ENCODE measurements at places on chromosomes 16 and 17.
A peak's percentile ranks its signal among the peaks of the same experiment; 100 is the strongest.

GRCh38 chr16:19295393-19295792 is 9.9 kb downstream of the CLEC19A start:
- no peak for DNase-seq

GRCh38 chr16:1706386-1707192 is 594 bp downstream of the MAPK8IP3 start:
- DNase-seq: no peak

- no peak for DNase-seq
Observed at GRCh38 chr17:17671369-17672129, 9.7 kb upstream of the RAI1 start.

GRCh38 chr16:89749637-89750036 is 28.3 kb downstream of the ZNF276 start:
- peak; percentile 84 for DNase-seq

DNA sequence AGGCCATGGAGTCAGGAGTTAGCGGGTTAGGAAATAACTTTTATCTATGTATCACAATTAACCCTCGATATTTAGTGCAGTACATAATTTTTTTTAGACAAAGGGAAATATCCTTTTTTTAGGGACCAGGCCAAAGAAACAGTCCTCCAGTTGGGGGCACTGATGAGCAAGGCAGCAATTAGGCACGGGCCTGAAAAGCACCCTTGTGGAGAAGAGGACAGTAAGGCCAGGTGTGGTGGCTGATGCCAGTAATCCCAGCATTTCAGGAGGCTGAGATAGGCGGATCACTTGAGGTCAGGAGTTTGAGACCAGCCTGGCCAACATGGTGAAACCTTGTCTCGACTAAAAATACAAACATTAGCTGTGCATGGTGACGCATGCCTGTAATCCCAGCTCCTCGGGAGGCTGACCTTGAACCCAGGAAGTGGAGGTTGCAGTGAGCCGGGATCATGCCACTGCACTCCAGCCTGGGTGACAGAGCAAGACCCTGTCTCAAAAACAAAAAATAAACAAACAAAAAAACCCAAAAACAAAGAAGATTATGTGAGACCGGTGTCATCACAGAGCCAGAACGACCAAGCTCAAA is 158.3 kb upstream of the NOL11 start:
- DNase-seq: no peak

DNA sequence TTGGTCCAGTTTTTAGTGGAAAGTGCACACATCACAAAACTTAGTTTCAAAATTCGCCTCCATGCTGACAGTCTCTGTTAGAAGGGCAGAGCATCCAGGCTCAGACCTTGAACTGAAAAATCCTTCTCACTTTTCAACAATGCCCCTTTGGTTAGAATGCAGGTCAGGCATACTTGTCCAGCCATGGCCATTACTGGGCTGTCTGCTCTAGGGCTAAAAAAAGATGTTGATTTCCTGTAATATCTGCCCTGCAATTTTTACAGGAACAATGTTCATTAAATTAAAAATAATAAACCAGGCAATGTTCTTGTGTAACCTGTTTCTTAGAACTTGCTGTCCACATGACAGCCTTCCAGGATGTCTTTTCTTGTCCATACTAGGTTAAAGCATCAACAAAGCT is 122.4 kb downstream of the SNX11 start:
- DNase-seq: no peak

DNA sequence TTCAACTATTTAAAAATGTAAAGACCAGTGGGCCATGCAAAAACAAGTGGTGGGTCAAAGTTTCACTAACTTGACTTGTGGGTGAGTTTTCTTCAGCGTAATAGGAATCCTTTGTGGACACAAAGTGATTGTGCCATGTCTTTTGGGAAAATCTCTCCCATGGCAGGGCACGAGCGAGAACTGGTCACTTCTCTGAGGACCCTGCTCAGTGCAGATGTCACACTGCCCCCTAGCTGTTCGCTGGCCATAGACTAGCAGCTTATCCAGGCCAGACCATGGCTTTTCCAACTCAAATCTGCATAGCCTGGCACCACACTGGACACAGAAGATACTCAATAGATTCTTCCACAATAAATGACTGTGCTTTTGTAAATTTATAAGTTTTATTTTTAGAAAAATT is 306.0 kb upstream of the CCL2 start:
- DNase-seq: no peak

DNA sequence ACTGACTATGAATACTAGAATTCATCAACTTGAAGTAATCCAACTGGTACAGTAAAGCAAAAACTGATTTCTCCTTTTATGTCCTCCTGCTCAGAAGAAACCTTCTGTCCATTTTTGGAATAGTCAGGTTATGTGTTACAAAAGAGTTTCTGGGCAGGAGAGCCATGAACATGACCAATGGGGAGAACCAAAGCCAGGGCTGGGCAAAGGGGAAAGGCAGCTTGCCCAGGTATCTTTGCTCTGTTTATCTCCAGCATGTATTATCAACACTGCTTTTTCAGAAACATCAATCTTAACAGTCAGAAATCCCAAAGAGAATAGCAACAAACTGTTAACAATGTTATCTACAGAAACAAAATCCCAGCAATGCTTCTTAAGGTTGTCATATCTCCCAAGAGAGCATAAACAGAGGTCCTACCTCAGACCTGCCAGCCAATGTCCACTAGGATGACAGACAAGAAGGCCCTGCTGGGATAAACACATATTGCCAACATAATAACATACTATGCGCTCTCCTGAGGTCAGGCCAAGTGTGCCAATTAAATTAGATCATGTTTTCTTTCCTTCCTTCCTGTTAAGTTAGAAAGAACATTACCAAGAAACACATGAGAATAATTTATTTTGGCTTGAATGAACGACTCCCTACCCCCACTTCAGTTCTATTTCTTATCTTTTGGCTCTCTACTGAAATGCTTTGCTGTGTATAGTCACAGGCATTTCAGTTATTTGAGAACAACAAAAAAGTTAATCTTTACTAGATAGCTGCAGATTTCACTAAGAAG is 28.0 kb downstream of the BLMH start:
- no peak for DNase-seq

DNA sequence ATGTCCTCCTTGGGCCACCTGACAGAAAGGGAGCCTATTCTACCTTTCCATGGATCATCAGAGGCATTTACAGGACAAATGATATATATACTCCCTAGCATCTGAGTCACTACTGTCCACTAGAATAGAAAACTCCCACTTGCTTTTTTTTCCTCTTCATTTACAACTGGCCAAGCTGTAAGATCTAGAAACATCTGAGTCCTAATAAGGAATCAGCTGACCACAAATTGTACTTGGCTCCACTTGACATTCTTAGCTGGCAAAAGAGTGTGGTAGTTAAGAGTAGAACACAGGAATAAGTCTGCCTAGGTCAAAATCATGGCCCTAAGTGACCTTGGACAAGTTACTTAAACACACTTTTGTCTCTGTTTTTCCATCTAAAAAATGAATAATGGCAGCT is 5.2 kb downstream of the RUSF1 start:
- DNase-seq: no peak

Data from MV-4-11 (cell line).